ENCODE measurements at places on chromosomes 5 and 9. TPM values are rescaled to one million over a fixed set of nuclear protein-coding genes. Genes with fewer than 3 reads are reported as not detected.

IFNA8 gene
- total RNA-seq = not detected

C5orf52 gene
- total RNA-seq = not detected

DND1 gene
- 0.83 TPM for total RNA-seq

PCDHGA6 gene
- 6.8 TPM for total RNA-seq

IFNA13 gene
- not detected for total RNA-seq

DNA sequence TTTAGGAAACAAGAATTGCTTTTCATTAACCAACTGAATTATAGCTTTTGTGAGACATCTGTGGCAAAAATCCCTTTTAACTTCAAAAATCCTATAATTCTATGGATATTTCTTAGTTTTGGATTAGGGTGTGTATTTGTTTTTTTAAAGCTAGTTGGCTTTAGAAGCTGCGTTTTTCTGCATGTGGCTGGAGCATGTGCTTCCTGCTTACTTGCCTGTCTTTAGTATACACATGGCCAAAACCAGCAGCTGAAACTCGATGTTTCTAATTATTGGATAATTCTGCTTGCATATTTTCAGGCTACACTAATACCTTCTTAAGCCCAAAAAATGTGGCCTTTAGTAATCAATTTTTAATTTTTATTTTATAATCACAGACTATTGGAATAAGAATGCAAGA lies 8.9 kb downstream of the RECK start:
- no peaks in the 10 kb centered on the region for H3K36me3 ChIP-seq
- peaks cover 29% of the 10 kb centered on the region for H3K4me1 ChIP-seq
- H3K4me3 ChIP-seq = no peak overlapping the region
- no peak for DNase-seq

DNA sequence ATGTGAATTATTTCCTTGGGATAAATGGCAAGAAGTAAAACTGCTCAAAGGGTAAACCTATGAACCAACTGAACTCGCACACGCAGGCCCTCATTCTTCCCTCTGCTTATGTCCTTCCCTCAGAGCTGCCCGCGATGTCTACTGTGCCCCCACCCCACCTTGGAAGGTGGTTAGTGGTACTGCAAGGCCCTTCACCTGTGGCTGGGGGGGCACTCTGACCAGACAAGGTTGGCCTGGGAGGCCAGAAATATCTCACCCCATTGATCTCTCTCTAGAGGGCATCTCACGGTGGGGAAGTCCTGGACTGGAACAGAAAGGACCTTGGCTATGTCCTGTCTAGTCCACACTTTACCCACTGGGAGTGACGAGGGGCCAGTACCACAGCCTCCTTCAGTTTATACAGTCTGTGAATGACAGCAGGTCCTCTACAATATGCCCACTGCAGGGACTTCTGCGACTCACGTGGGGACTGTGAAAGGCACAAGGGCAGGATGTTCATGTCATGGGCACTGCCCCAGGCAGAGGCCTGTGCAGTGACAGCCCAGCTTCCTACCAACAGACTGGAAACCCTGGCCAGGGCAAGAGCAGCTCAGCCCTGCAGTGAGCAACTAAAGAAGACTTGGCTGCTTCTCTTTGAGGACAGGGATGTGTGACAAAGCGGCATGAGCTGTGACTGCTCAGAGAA lies 56.8 kb upstream of the SYNPO start:
- H3K4me1 ChIP-seq = peaks cover 10% of the 10 kb centered on the region
- H3K4me3 ChIP-seq = no peak overlapping the region
- no peaks in the 10 kb centered on the region for H3K27me3 ChIP-seq
- H3K27ac ChIP-seq = no peak overlapping the region
- H3K36me3 ChIP-seq = no peaks in the 10 kb centered on the region

- H3K27me3 ChIP-seq = no peaks in the 10 kb centered on the region
- H3K4me3 ChIP-seq = no peak overlapping the region
- no peaks in the 10 kb centered on the region for H3K4me1 ChIP-seq
- no peak overlapping the region for H3K27ac ChIP-seq
Measured at GRCh38 chr5:66450237-66450636, 146.0 kb upstream of the MAST4 start.

GRCh38 chr9:70127540-70128416 lies 84.1 kb downstream of the MAMDC2 start:
- H3K4me1 ChIP-seq = peaks cover 36% of the 10 kb centered on the region
- H3K27me3 ChIP-seq = no peaks in the 10 kb centered on the region
- DNase-seq = no peak
- H3K36me3 ChIP-seq = peaks cover 98% of the 10 kb centered on the region
- no peak overlapping the region for H3K4me3 ChIP-seq
- H3K27ac ChIP-seq = no peak overlapping the region

GRCh38 chr5:8135742-8136141 lies 266.8 kb downstream of the MTRR start:
- no peak for DNase-seq
- H3K4me3 ChIP-seq = no peak overlapping the region
- H3K27me3 ChIP-seq = no peaks in the 10 kb centered on the region
- H3K4me1 ChIP-seq = no peaks in the 10 kb centered on the region
- H3K27ac ChIP-seq = no peak overlapping the region

- DNase-seq = no peak
- no peaks in the 10 kb centered on the region for H3K36me3 ChIP-seq
- H3K4me3 ChIP-seq = no peak overlapping the region
- H3K27me3 ChIP-seq = no peaks in the 10 kb centered on the region
- no peak overlapping the region for H3K27ac ChIP-seq
Measured at GRCh38 chr9:8821910-8822666, 1022.5 kb upstream of the DMAC1 start.

- H3K36me3 ChIP-seq = no peaks in the 10 kb centered on the region
- DNase-seq = no peak
- H3K4me3 ChIP-seq = no peak overlapping the region
- H3K27me3 ChIP-seq = no peaks in the 10 kb centered on the region
Measured at GRCh38 chr9:104921067-104921741, 6.8 kb downstream of the ABCA1 start.

DNA sequence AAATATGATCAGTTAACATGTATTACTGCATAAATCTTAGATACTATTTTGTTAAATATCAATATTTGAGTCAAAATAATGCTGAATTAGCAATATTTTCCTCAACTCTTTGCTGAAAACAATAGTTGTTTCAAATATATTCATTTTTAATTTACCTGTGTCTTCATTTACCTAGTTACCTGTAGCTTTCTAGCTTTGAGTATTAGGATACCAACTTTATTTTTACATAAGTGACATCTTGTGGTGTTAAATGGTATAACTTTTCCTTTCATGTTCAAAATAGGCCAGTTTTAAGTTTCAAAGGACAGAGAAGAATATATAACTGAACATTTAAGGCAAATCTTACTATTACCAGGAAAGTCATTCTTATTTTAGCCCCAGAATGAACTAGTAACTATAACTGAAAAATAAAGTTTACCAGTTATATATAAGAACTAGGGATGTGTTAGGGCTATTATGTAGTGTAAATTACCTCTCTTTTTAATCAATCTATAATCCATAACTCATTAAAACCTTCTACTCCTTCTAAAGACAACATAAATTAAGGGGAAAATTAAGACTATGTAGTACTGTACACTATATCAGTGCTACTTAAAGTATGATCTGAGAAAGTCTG lies 25.3 kb downstream of the AP3B1 start:
- DNase-seq = no peak
- no peak overlapping the region for H3K27ac ChIP-seq
- no peaks in the 10 kb centered on the region for H3K27me3 ChIP-seq
- peaks cover 5% of the 10 kb centered on the region for H3K36me3 ChIP-seq

- H3K4me3 ChIP-seq = no peak overlapping the region
- DNase-seq = no peak
- H3K4me1 ChIP-seq = peaks cover 39% of the 10 kb centered on the region
Measured at GRCh38 chr9:27383524-27383923, 86.6 kb upstream of the EQTN start.

- H3K27me3 ChIP-seq = no peaks in the 10 kb centered on the region
- DNase-seq = no peak
- no peaks in the 10 kb centered on the region for H3K36me3 ChIP-seq
- no peak overlapping the region for H3K27ac ChIP-seq
Measured at GRCh38 chr5:109981979-109982378, 292.3 kb downstream of the MAN2A1 start.

DNA sequence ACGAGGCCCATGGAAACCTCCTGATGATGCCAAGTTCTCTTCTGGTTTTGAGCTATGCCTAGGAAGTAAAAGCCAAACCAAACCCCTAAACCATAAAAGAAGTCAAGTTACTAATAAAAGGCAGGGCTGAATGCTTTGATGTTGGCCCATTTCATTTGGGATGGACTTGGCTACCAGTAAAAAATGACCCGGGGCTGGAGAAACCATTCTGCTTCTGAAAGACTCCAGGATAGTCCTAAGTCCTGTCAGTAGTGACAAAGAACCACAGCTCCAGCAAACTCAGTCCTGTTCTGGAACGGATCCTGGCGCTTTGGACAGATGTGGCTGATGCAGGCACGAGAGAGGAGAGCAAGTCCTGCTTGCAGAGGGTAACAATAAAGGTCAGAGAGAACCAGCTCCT lies 68.6 kb downstream of the SH3PXD2B start:
- DNase-seq = no peak
- no peaks in the 10 kb centered on the region for H3K27me3 ChIP-seq
- H3K36me3 ChIP-seq = peaks cover 51% of the 10 kb centered on the region
- no peak overlapping the region for H3K27ac ChIP-seq
- H3K4me3 ChIP-seq = no peak overlapping the region
